ENCODE measurements at places on chromosomes 3 and 15.

DNA sequence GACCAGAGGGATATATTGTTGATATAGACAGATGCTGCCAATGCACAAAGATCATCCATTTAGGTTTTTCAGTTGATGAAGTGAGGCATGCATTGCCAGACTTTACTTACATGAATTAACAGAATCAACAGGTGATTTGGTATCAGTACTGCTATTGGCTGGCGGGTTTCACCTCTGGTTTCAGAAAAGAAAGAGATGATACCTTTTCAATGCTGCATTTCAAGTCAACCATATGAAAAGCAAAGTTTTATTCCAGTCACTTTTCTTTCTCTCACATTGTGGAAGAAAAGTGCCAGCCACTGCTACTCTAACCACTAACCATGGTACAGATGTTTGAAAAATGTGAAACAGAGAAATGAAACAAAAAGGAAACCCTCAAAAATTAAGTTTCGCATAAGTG, 289.1 kb downstream of the TIGIT start:
- no peak for DNase-seq

DNA sequence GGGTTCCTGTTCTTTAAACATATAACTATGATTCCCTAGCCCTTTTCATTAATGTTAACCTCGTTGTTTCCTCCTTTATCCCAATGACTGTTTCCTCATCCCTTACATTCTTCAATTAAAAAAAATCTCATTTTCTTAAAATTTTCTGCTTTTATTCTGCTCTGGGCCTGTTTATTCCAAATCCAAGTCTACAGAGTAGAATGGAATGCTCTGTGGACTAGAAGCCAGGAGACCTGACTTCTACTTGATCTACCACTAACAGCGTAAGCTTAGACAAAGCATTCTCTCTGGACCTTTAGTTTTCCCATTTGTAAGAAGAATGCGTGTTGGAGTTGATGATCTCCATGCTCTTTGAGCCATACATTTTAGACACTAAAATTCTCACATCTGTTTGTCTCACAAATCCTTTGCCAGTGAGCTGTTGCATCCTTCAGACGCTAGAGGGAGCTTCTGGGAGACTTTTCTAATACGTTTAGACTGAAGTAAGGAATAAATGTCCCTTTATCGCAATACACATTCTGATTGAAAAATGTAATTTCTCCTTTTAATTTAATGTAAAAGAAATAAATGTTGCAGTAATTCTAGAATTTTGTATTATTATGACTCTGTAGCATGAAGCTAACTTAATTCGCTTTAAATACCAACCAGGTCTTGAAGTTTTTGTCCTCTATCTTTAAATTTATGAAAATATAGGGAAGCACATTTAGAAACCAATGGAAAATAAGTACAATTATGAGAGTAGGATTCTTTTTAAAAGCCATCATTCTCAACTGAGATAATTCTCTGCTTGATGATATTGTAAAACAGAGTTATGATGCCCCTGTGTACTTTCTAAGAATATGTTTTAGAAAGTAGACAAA, 21.7 kb upstream of the GMNC start:
- peak; percentile 35 for DNase-seq

GRCh38 chr15:49801796-49802195, 180.9 kb downstream of the DTWD1 start:
- DNase-seq: no peak

DNA sequence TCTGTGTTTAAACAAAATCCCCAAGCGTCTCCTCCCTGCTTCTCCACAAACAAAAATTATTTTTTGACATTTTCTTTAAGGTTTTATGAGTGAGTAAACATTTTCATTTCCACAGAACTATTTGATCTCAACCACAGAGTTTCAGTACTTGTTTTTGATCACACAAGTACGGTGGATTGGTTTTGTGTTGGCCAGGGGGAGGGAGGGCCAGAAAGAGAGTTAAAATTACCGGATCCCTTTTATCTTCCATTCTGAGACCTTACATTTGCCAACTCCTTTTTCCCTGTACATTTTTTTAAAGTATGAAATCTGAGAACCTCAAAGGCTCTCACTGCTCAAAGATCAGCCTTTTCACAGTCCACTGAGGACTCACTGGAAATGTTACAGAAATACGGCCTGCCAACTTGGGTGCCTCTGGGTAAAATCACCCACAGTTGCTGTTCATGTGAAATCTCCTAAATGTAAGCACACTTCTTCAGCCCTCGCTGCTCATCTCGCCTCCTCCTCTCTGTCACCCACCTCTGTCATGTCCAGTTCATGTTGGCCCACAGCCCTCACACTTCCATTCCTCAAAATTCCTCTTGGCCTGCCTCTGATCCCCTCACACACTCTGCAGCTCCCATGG, 1.7 kb downstream of the HOMER2 start:
- no peak for DNase-seq

DNA sequence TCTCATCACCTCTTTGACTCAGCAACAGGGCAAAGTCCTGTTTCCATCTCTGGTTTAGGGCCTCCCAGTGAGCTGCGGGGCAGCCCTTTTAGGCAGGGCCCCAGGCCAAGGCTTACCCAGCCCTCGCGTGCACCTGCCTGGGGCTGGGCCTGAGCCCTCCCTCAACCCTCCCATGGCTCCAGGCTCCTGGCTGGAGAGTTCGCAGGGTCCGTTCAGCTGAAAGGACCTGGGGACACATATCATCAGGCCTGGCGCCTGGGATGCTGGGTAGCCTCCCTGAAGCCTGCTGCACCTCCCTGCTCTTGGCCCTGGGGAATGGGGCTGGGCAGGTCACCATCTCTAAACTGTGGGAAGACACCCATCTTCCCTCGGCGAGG, 29.7 kb downstream of the HDAC11 start:
- DNase-seq: no peak

DNA sequence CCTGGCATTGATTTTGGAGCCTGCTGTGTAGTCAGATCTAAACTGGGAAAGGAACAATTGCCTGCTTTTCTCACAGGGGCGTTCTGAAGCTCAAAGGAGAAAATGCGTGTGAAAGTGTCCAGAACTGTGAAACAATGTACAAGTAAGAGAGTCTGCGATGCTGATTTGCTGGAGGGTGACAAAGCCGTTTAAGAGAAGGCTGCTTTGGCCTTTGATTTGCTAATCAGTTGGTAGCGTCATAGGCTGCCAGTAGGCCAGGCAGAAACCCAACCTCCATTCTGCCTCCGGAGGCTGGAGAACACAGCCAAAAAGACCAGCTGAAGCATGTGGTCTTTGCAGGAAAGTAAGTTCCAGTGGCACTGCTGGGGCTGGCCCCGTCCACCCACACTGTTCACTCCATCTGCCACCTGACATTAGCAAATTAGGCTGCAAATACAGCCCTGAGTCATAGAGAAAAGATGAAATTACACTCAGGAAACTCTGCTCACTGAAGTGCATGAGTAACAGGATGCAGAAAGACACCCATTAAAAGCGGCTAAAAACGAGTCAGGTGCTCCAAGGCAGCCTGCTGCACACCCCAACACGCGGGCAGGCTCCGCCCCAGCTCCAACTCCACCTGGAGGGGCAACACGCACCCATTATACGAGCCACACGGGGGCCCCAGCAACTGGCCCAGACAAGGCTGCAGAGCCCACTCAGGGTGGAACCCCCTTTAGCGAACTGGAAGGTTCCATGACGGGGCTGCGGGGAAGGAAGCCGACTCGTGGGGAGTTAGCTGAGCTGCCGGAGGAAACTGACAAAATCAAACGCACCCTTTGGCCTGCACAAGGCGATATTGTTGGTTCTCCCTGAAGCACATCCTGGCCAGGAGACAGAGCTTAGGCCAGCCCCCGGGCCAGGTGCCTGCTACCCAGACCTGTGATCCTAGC, 31.6 kb downstream of the ZDHHC19 start:
- DNase-seq: peak; percentile 90

DNA sequence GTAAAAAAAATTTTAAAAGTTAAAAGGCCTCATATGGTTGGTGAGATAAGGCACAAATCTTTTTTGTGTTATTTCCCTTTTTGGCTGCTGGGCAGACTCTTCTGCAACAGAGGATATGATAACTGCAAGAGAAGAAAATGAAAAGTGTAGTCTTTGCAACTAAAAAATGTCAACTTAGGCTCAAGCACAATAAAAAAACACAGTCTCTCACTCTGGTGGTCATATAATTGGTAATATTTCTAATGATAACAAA, 15.4 kb downstream of the COMMD2 start:
- DNase-seq: no peak

GRCh38 chr15:62209322-62209721, 44.2 kb upstream of the C2CD4B start:
- DNase-seq: no peak

- DNase-seq: no peak
These were observed 282.4 kb downstream of the ERC2 start for GRCh38 chr3:56185827-56186226.

- peak; percentile 7 for DNase-seq
These were observed 14.7 kb downstream of the FAM107A start for GRCh38 chr3:58562498-58562897.

- DNase-seq: no peak
These were observed 28.6 kb downstream of the RLBP1 start for GRCh38 chr15:89192766-89193165.

DNA sequence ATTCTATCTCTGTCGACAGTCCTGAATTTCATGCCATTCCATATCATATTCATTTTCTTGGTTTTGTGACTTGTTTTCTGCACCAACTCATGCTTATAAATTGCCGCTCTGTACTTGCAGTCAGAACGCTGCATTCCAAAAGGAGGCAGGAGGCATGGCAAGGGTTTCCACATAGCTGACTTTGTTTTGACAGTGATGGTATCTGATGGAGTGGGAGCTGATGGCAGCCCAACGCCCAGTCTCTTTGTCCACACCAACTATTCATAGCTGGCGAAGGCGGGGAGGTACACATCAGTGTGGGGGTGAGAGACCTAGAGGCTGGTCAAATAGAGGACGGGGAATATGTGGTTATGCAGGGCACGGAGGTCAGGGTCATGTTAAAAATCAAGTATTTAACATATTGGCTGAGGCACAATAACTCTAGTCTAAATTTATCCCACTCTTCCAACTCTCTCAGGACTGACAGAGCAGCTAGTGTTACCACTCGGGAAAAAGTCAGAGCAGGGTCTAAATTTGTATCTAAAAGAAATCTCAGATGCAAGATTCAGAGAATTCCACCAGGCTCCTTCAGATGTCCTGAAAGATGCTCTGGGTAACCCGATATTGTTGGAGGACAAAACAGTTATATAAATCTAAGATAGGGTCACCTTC, 67.8 kb upstream of the ATP13A3 start:
- DNase-seq: no peak

DNA sequence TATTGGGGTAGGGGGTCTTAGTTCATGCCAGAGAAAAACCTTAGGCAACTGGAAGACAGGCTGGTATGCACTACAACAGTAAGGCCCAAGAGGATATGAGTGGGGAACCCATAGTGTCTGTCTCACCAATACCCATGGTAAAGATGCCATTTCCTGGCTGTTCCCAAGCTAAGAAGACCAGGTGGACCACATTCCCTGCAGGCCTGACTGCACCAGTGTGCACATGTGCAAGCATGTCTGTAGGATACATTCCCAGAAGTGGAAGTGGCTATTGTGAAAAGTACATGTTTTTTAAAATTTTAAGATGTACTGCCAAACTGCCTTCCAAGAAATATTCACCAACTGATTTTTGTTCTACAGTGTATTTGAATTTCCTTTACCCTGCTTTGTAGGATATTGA, 207.3 kb upstream of the CTNNB1 start:
- DNase-seq: no peak

DNA sequence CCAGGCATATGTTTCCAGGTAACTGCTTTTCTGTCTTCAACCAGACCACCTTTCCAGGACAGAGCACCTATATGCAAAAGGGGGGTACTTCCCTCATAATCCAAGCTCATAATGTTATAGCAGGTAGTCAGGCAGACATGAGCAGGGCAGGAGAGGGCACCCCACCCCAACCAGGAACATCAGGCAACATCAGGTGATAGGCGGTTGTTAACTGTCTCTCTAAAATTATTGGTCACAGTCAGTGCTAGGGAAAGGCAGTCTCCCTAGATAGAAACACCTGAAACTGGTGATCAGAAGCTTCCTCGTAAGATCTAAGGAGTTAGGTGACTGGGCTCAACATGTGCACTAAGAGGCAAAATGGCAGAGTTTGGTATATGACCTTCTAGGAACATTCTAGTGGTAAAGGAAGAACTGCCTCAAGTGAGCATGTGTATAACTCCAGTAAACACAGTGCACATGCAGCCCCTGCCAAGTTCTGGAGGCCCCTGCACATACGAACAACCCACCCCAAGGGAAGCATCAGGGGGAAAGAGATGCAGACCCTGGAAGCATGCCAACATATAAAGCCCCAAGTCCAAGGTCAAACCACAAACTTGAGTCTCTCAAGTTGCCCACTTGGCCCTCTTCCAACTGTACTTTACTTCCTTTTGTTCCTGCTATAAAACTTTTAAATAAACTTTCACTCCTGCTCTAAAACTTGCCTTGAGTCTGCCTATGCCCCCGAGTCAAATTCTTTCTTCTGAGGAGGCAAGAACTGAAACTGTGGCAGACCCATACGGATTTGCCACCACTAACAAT, 270.9 kb downstream of the ULK4 start:
- DNase-seq: no peak

GRCh38 chr15:74291101-74292071, 55.3 kb downstream of the CCDC33 start:
- peak; percentile 88 for DNase-seq
